ENCODE measurements at places on chromosomes 2 and 18.

- no peak for DNase-seq
Measured at GRCh38 chr2:237092920-237093781, 7.5 kb downstream of the COPS8 start.

- DNase-seq: no peak
Measured at GRCh38 chr2:104766683-104767082, 87.2 kb upstream of the POU3F3 start.

- DNase-seq: no peak
Measured at GRCh38 chr18:50696436-50696835, 123.4 kb downstream of the MRO start.

DNA sequence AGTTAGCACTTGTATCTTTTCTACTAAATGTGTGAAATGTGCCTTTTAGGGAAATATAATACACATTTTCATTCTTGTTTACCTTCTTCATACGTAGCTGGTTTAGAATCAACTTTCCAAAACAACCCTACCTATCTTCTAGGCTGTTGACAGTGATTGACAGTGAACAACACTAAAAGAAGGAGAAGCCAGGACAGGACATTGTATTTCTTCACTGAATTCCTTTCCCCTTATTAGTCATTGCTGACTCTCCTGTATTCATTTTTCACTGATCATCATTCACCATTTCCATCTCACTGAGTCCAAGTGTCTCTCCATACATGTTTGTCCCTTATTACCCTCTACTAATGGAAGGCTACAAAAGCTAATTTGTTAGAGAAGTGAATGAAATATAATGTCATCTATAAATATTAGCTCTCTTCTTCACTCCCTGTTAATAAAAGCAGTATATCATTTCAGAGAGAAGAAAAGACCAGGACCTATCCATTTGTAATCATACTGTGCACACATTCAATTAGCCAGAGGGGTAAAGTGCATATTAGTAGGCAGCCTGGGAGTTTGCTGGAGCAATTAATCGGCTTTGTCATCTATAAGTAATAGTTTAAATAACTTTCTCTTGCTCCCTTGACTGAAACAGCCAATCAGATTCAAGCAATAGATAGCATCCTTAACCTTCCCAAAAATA lies 192.5 kb upstream of the FOSL2 start:
- DNase-seq: no peak

GRCh38 chr2:54936766-54937165 lies 113.5 kb downstream of the RTN4 start:
- DNase-seq: no peak

DNA sequence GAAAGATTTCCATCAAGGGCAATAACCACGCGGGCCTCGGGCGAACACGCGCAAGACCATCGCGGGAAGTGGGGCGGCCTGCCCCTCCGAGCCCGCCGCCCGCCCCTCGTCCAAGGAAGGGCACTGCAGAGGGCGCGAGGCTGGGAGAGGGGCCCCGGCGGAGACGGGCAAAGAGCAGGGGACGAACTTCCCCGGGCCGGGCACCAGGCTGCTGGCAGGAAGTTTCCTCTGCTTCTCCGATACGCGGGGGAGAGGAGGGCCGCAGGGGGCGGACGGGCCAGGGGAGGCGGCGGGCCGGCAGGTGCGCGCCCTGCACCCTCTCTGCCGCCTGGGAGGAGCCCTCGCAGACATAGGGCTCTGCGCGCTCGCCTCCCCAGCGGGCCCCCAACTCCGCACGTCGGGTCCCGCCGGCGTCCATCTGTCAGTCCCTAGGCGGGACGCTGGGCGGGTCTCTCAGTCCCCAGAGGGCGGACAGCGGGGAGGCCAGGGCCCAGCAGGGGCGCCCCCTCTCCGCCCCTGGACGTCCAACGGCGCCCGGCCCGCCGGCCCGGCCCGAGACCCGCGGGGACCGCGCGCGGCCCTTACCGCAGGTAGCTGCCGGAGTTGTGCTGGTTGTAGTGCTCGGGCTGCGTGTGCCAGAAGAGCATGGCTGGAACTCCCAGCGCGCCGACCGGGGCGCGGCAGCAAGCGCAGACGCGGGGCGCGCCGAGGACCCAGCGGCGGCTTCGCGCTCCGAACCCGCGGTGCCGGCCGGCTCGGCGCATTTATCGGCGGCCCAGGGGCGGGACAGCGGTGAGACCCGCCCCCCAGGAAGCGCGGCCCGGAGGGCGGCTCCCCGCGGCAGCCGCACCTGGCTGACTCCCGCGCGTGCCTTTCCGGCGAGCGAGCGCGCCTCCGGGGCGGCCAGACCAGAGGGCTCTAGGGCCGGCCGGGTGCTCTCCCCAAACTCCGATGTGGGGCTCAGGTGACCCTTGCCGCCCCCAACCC lies at the start of gene TFCP2L1:
TSS of gene TFCP2L1 (minus strand) at position 740 of the 987 bp plus-strand sequence. CDS start at position 647, 93 bp downstream.
- DNase-seq: no peak

GRCh38 chr2:228860601-228861285 lies 410.3 kb downstream of the PID1 start:
- DNase-seq: no peak

- DNase-seq: no peak
Measured at GRCh38 chr18:76052227-76052595, 442.8 kb downstream of the ZNF516 start.

DNA sequence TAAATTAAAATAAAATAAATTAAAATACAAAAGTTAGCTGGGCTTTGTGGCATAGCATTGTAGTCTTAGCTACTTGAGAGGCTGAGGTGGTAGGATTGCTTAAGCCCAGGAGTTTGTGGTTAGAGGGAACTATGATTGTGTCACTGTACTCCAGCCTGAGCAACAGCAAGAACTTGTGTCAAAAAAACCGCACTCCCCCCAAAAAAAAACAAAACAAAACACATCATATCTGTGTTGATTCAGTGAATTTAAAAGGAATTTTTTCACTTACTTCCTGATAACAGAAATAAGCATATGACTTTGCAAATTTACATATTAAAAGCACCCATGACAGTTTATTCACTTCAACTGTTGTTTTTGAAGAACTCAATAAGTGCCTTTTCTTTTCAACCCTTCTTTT lies 68.1 kb upstream of the PELI1 start:
- DNase-seq: no peak

DNA sequence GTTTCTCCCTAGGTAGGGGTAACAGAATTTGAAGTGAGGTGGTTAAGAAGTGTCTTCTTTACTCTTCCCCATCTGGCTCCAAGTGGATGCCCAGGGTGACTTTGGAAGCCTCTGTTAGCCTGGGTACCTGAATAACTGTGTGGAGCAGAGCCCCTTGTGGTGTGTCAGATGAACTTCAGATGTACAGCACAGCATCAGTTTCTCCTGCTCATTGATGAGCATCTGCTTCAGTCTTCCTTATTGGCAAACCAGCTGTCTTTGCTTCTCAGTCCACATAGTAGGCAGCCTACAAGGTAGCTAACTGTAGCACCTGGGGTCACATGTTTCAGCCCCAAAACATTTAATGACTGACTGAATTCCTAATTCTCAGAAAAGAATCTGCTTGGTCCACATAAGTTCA lies 56.2 kb upstream of the ATP8B1 start:
- no peak for DNase-seq

All from C1 segment of cervical spinal cord (tissue), 14 donors.